Stimulated activated CD4-positive, alpha-beta T cell treated with anti-CD3 and anti-CD28 coated beads, TNF-alpha, amount 100 ng/mL, for 1 hour (primary cell): ENCODE measurements at places on chromosomes 3 and 15.

DNA sequence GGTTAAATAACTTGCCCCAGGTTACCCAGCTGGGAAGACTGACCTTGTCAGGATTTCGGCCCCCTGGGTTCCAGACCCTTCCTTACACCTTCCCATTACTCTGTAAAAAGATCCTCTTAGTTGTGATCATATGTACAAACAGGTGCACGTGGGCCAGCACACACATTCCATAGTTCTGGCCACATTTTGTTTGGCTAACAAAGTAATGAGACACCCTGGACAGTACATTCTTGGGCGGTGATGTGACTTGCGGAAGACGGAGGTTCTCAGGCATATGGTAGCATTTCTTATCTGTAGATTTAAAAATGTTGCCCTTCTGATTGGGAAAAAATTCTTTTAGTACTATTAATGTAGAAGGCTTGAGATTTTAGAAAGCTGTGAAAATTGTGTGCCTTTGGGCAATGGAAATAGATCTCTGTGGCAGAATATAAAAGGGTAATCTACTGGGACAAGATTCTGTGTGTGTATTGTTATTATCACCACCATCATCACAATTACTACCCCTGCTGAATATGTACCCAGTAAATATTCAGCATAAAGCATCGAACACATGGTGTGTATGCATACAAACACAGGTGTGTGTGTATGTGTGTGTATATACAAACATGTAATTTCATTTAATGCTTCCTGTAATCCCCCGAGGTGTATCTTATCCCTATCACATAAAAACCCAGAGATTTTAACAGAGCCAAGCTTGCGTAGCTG lies 205.4 kb upstream of the UBE2E1 start:
- no peak for DNase-seq

DNA sequence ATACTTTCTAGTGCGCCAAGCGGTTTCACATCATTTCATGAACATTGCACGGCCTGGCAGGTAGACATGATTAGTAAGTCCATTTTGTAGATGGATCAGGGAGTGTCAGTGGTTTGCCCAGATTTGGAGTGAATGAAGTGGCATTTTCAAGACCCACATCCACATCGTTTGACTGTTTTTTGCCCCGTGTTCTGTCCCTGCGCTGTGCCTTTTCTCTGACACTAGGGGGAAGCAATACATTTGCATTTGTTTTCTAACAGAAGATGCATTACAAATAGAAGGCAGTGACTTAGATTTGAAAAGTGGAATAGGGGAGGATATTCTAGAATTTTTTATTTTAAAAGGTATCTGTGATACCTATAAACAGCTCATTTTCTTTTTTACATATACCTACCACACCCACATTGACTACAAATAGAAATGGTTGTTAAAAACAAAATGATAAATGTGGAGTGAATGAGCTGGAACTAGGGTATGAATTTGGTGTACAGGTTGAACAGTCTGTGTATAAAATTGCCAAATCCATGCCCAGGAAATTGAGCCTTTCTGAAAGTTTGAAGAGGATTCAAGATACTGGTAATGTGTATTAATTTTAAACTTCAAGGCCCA lies 98.0 kb downstream of the USP13 start:
- no peak for DNase-seq

DNA sequence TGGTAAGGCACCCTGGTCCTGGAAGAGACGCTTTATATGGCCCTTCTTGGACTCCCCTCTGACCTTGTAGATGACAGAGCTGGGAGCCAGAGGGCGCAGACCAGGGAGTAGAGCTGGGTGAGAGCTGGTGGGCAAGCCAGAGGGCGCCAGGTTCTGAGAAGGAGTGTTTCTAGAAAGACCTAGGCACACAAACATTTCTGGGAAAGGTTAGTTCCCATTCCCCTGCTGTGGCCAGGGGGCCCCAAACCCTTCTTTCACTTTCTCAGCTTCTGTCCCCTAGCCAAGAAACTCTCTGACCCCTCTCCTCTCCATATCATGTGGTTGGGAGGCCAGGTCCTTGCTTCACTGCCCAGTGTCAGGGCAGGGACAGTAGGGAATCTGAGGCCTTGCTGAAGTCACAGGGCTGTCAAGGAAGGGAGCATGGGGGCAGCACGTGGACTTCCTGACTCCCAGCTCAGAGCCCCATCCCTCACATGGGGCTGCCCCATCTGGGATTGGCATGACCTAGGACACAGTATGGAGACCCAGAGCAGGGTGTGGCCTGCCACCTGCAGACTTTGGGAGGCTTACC lies 3.6 kb downstream of the HEMK1 start:
- no peak for DNase-seq

- DNase-seq = no peak
Measured at GRCh38 chr15:37891766-37892368, 42.6 kb upstream of the TMCO5A start.
